ENCODE measurements at places on chromosomes 13 and 19.

DNA sequence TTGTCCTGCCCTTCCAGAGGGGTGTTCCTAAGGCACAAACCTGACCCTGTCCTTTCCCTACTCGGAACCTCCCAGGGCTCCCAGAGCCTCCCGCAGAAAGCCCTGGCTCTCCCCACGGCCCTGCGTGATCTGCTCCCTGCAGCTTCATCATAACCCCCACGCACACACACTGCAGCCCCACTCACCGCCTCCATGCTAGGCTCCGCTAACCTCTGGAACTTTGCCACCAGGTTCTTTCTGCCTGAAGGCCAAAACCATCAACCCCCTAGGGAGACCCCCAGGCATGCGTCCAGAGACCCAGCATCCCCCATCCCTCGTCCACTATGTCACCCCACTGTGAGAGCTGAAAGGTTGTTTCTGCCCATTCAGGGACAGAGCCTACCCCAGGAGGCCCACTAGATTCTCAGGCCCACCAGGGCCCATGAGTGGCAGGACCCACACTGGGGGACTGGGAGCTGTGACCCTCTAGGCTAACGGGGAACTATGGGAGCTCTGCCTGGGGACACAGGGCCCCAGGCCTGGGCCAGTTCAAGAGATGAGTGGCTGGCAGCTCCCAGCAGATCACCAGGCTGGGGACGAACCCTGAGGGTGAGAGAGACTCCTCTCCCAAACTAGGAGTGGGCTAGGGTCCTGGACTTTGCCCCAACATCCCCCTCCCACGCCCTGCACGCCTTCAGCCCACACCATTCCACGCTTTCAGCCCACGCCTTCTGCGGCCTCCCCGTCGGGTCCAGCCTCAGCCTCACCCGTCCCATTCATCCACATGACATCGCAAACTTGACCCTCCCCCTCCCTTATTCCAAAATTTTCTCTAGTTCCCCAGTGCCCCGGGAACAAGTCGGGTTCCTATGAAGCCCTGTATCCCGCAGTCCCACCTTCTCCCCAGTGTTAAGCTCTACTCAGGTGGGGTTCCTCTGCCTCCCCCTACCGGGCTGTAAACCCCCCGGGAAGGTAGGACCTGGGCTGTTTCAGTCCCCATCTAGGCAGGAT lies 33.2 kb upstream of the PNMA8B start:
- DNase-seq: no peak

DNA sequence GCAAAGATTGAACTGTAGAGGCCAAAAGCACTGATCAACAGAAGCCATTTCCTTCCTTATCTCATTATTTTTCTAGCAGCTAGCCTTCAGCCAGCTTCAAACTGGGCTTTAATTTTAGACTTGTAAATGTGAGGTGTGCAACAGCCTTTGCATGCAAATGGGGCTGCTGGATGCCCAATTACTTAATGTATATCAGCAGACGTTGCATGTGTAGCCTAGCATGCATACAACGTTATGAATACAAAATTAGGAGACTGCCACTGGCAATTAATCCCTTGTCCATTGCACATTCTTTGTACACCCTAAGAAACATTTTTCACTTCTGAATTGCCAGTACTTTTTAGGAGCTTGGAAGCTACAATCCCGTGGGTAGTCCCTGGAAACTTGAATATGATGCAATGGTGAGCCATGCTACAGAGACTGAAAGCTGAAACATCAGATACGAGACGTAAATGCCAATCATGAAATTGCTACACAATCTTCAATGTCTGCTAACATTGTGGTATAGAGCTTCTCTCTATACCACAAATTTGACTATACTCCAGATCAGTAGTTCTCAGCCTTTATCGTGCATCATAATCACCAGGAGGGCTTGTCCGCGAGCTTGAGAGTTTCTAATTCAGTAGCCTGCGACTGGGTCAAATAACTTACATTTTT lies 20.2 kb downstream of the EPSTI1 start:
- no peak for DNase-seq

DNA sequence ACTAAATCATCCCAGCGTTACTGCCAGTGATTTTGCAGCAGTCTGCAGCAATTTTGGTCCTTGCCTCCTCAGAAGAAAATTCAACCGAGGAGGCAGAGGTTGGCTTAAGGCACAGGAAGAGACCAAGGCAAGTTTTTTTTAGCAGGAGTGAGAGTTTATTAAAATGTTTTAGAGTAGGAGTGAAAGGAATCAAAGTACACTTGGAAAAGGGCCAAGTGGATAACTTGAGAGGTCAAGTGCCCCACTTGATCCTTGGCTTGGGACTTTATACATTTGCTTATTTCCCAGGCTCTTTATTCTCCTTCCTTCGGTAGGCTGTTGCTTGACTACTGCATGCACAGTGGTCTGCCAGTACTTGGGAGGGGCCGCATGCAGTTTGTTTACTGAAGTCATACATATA lies 2.9 kb upstream of the ZNF134 start:
- no peak for DNase-seq

GRCh38 chr13:74442751-74443150 lies 308.5 kb upstream of the KLF12 start:
- no peak for DNase-seq

- DNase-seq: no peak
Measured at GRCh38 chr13:70849222-70849621, 741.0 kb upstream of the KLHL1 start.
